Fibroblast of lung (primary cell): ENCODE measurements at places on chromosomes 12 and 14. TPM values are rescaled to one million over a fixed set of nuclear protein-coding genes. Genes with fewer than 3 reads are reported as not detected.

The PDE3A gene
- 0.17 and 0.26 TPM in 2 replicates for total RNA-seq

DNA sequence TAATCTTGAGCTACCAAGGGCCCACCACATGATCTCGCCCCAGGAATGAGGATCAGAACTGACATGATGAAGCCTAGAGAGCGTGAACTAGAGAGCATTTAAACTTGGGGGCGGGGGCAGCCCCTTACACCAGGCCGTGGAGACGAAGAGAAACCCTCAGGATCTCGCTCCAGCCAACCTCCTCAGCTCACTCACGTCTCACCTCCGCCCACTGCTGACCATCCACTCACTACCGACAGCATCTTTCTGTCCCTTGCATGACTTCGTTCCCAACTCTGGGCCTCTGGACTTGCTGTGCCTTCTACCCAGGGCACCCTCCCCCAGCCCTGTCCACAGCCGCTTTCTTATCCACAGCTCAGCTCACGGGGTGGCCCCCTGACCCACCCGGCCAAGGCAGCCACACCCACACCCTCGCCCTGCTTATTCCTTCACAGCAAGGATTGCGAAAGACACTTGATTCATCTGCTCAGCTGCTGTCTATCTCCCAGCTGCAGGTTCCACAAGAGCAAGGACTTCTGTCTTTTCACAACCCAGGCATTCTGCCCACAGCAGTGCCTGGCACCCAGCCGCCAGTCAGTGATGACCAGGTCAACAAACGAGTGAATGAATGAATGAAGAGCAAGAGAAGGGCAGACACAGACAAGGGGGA is 6.4 kb downstream of the STX2 start:
- peak; percentile 88 for DNase-seq

DNA sequence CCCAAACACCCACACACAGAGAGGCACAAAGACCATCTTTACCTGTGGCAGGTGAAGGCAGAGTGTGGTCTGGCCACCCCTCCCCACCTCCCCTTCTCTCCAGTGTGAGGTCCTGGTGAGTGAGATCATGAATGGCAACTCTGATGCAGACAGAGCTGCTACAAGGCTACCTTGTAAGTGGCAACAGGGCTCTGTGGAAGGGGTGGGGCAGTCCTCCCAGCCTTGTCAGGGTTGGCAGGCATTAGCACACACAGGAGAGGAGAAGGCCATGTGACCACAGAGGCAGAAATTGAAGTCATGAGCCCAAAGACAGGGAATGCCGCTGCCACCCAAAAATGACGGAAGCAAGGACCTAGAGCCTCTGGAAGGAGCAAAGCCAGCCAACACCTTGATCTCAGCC is 30.7 kb downstream of the VWF start:
- DNase-seq = no peak

GRCh38 chr14:50854521-50854920 is 17.3 kb upstream of the ABHD12B start:
- no peak for DNase-seq

GRCh38 chr12:76010732-76011458 is 20.7 kb downstream of the PHLDA1 start:
- peak; percentile 39 for DNase-seq
